Prostate gland (tissue), 2 donors: ENCODE measurements at places on chromosomes 16 and 17. TPM values are rescaled to one million over a fixed set of nuclear protein-coding genes. Genes with fewer than 3 reads are reported as not detected.

DNA sequence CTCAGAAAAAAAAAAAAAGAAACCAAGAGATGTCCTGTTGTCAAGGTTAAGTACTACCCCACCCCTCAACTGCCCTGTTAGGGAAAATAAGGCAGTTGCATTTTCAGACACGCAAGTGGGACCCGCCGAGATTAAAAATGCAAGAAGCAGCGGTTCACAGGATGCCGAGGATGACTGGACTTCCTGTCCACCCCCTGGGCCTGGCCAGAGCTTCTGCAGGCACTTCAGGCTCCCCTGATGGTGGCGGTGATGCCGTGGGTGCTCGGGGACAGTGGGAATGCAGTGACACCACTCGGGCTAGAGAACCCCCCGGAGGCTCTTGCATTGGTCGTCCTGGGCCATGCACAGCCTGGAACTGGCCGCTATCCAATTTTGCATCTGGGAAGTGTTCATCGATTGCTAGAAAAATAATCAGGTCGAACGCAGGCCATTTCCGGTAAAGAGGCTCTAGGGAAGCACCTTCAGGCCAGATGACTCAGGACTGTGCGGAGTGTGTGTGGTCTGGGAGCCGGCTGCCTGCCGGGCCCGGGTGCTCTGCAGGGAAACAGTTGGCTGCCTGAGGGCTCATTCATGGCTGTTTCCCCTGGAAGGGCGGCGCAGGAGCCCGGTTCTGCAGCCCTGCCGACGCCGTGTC lies 13.4 kb upstream of the CRISPLD2 start:
- no peak for DNase-seq

DNA sequence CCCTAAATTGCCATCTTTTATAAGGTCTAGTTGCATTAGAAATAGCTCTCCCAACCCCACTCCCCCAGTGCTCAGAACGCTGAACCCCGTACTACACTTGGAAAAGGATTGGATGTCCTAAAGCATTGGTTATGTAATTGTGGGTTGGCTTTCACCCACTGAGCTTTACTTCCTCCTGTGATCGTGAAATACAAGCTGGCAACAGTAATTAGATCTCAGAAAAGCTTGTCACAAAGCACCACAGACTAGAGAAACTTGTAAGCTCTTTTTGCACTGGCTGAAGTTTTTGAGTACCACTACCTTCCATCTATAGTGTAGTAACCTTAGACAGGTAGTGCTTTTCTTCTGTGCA lies 54.4 kb downstream of the SIAH1 start:
- no peak for DNase-seq

Gene MT1B
- total RNA-seq = not detected

Gene SLFN12L
- total RNA-seq = 0.23 TPM

Gene HOXB6
- total RNA-seq = 0.27 TPM

DNA sequence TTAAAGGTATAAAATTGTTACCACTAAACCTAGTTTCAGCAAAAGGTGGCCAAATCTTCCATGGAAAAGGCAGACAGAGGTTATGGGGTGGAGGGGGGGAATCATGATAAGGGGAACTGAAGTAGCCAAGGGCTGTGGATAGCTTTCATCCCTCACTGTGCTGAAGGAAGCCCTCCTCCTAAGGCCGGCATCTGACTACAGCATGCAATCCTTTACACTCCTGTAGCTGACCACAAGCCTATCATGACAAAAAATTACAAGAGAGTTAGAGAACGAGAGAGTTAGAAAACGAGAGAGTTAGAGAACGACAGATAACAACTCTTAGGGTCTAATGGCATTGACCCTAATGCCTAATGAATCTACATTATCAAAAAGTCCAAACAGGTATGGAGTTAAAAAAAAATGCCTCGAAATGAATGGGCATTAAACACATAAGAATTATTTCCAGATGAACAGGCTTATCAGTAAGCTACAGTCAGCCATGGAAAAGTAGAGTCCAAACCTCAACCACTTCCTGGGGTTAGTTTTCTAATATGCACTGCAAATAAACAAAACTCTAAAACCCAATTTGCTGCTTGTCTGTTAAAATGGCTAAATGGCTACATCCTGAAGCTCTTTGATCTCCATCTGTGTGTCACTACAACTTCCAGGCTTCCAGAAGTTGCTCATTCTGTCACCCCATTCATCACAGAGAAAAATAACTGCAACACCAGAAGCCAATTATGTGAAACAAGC lies 29.7 kb downstream of the DUSP14 start:
- DNase-seq = no peak

Gene NOD2
- 2.8 TPM for total RNA-seq

DNA sequence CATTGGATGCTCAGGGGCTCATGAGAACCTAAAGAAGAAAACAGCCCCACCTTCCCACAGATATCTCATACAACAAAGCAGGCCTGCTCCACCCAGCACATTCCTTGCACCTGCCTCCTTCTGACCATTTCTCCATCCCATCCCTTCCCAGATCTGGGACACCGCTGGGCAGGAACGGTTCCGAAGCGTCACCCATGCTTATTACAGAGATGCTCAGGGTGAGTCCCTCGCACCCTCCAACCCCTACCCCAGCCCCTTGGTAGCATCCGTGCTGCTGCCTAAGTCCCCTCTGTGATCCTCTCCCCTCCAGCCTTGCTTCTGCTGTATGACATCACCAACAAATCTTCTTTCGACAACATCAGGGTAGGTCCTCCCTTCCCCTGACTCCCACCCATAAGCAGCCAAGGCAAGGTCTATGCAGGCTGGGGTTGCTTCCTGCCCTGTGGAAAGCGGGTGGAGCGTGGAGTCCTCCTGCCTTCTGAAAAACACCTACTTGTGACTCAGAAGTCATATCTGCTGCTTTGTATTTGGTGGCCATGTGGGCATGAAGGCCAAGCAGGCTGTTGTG lies 5.4 kb upstream of the NHERF1 start:
- DNase-seq = no peak

DNA sequence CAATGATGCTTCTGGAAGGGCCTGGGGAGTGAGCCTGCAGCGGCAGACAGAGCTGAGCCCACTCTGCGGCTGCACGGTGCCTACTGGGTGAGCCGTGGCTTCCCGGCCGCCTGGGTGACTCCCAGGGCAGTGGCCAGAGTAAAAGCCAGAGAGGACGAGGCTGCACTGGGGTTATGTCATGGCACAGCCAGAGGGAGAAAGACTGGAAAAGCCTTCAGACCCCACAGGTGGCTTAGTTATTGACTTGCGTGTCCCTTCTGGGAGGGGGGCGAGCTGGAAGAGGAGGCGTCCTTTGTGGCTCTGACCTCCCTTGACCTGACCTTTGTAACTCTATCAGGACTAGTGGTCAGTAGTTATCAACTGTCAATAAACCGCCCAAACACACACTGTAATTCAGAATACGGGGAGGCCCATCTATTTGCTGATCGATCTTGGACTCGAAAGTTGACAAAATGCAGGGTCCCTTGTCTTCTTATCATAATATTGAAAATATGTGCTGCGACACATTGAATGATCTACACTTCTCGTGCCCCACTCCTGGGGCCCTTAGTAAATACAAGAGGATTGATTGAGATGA lies 385.9 kb upstream of the ZFHX3 start:
- DNase-seq = no peak

GRCh38 chr16:64545768-64546167 lies 576.1 kb downstream of the CDH11 start:
- no peak for DNase-seq

Gene CFAP119
- 3.1 TPM for total RNA-seq

GRCh38 chr16:58488531-58488930 lies 11.4 kb upstream of the NDRG4 start:
- DNase-seq = no peak

Gene MRPL27
- 63.3 TPM for total RNA-seq

DNA sequence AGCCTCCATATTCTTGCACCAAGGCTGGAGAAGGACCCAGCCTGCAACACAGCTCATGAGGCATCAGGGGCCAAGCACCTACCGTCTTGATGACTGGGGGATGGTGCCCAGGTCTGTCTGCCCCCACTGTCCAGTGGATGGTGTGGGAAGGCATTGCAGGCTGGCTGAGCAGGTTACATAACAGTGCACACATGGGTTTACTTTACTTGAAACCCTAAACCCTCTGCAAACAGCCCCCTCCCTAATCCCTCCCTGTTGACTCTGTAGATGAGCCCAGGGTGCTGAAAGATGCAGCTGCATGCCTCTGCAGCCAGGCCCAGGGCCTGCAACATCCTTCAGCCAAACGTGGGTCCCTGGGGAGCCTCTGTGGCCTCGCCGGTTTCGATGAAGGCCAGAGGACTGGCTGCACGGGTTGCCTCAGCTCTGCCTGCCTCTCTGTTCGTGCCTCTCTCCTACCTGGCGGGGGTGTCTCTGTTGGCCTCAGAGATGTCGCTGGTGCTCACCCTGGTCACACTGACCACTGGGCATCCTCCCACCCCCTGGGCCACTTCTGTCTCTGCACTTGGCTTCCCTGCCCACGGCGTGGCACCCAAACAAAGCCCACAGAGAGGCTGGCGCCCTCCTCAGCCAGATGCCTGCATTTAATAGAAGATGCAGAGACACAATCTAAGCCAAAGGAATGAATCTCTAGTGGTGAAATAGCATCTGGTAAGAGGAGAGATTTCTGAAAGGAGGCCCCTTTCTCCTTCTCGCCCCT lies 95.1 kb downstream of the METRNL start:
- peak; percentile 53 for DNase-seq

Gene MT3
- total RNA-seq = not detected

- no peak for DNase-seq
Observed at GRCh38 chr17:19676896-19677295, 28.3 kb downstream of the ALDH3A2 start.

- no peak for DNase-seq
Observed at GRCh38 chr17:67359960-67360791, 6.2 kb downstream of the PSMD12 start.

GRCh38 chr16:79127766-79128165 lies 472.8 kb downstream of the MAF start:
- DNase-seq = no peak

DNA sequence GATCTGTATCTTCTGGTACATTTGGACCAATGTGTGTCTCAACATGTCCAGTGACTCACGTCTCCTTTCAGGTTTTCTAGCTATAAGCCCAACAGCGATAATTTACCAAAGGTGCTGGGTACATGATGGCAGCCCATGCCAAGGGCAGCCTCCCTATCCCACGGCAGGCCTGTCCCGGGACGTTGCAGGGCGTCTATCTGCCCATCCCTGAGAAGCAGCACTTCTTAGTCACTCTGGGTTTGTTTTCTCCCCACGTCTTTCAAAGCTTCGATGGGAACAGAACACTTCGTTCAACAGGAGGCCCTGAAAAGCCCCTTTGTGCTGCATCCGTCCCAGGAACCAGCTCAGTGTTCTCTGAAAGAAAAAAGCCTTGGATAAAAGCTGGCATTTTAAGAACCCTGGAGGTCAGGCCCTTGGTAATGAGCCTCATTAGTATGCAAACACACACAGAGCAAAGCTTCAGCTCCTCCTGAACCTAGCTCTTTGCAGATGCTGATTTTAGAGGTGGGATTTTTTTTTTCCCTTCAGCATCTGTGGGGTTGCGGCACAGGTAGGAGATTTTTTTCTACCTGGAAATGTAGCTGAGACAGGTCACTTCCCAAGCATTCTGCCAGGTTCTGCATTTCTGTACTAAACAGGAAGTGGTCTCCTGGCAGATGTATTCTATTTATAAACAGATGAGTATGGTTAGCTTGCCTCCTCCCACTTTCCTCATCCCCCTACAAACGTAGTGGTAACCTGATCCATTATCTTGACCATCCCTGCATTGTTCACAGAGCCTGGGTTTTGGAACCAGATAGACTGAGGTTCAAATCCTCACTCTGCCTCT lies 17.5 kb upstream of the MT4 start:
- peak; percentile 24 for DNase-seq

- DNase-seq = no peak
Observed at GRCh38 chr17:59916446-59916845, 23.5 kb downstream of the RPS6KB1 start.

Gene LGALS9C
- total RNA-seq = 0.18 TPM

DNA sequence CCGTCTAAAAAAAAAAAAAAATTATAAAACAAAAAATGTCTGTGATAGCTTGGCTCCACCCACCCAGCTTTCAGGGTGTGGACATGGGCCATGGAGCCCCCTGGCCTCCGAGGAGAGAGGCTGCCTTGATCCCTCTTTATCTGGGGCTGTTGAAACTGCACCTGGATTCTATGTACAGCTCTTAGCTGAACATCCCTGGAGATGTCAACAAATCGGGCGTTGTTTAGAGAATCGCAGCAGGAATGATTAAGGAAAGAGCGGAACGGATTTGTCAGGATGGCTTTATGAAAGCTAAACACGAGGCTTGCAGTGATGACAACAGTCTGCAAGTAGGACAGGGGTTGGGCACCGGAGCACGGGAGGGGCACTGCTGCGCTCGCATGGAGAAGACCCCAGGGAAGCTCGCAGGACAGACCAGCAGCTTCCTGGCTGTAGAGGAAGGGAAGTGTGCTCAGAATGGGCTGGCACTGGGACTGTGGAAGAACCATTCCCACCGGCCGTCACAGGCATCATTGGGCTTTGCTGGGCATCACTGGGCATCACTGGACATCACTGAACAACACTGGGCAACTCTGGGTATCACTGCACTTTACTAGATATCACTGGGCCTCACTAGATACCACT lies 195.8 kb upstream of the FOXF1 start:
- DNase-seq = no peak

Gene TEKT5
- 0.36 TPM for total RNA-seq

- DNase-seq = no peak
Observed at GRCh38 chr16:58847902-58848661, 114.0 kb upstream of the GOT2 start.

Gene HS3ST3B1
- 4.1 TPM for total RNA-seq

- DNase-seq = no peak
Observed at GRCh38 chr16:180101-180675, at the start of gene HBQ1. Gene HBQ1, plus strand, starts transcription at chr16:180459. Its CDS starts 28 bp downstream, at chr16:180487.

DNA sequence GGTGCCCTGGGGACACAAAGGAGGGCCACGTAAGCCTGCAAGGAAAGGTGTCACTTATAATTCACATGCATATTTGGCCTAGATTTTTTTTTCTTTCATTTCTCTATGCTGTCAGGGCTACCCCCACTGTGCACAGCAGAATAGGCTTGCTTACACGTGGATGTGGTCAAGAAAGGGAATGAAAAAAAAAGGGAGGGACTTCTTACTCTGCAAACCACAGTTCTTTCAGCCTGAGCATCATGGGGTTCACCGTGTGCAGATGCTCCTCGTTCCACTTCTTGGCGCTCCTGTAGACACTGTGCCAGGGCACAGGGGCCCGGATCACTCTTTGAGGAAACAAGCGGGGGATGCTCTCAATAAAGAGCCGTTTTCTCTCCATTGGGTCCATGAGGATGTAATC lies 16.6 kb downstream of the DNAH3 start:
- no peak for DNase-seq

Gene TAC4
- total RNA-seq = not detected

- DNase-seq = no peak
Observed at GRCh38 chr17:63646488-63646806, 24.2 kb downstream of the MAP3K3 start.

DNA sequence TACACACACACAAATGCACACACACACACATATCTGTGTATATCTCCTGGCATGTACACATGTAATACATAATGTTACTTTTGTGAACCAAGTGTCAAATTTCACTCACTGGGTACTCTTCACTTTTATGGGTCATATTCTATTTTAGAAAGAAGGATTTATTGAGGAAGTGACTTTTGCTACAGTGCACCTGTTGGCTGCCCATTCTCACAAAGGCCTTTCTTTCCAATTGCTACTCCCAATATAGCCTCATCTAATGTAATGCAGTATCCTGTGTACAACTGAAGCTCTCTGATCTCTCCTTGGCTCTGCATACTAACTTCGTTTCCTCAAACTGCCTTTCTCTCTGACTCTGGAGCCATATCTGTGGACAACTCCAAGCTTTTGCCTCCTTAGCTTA lies 107.5 kb downstream of the ABCA8 start:
- DNase-seq = no peak
